ENCODE measurements at places on chromosomes 4 and X.

DNA sequence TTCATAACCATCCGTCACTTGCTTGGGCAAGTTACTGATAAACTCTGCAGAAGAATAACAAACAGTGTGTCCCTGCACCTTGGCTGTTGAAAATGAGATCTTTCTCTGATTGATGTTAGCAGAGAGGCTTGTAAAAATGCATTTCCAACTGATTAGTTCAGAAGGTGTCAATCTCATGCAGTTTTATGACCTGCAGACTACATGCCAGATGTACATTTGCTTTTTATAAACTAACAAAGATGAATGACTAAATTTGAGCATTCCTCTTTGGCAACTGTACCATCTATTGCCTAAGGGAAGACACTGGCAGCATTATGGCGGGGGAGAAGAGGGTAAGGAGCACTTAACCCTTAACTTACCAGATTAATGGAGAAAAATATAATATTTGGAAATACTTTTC is 192.8 kb downstream of the DCTD start:
- DNase-seq: no peak

GRCh38 chr4:65668201-65669089 is 1.8 kb downstream of the EPHA5 start:
- no peak for DNase-seq

- no peak for DNase-seq
These were observed 74.7 kb upstream of the STS start for GRCh38 chrX:7072856-7073255.

- no peak for DNase-seq
These were observed 43.4 kb downstream of the OSTC start for GRCh38 chr4:108693819-108694218.
